Right cardiac atrium (tissue), 5 donors: ENCODE measurements at places on chromosomes 6 and 20. TPM values are rescaled to one million over a fixed set of nuclear protein-coding genes. Genes with fewer than 3 reads are reported as not detected.

Gene OR2B2
- not detected for total RNA-seq

- DNase-seq, result peak; percentile 38
Measured at GRCh38 chr6:37648465-37649330, 49.0 kb downstream of the MDGA1 start.

GRCh38 chr6:147407571-147407970, 100.9 kb upstream of the SAMD5 start:
- no peak for DNase-seq

GRCh38 chr20:53842301-53843099, 227.9 kb downstream of the BCAS1 start:
- DNase-seq, result no peak

DNA sequence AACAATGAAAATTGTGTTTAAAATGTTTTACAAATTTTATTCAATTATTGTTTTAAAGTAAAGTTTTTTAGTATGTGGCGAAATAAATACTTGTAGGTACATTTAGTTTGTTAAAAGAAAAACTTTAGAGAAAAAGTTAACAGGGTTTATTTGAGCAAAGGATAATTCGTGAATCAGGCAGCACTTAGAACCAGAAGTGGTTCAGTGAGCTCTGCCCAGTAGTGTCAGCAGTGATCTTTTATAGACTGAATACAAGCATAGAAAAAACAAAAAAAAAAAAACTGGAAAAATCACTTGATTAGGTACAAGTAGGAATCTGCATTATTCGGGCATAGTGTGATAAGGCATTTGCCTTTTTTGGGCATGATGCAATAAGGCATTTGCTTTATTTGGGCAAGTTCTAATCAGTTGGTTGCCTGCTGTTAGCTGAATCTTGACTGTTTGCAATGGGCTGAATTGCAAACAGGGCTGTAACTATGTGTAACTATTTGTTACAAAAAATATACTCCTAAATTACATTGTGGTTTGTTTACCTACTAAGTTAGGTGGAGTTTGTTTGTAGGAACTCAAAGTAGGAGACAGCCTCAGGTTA, 122.9 kb upstream of the MMS22L start:
- no peak for DNase-seq

Gene PRPH2
- total RNA-seq, result 1.6 TPM

GRCh38 chr6:121649951-121650350, 214.5 kb downstream of the GJA1 start:
- DNase-seq, result no peak

DNA sequence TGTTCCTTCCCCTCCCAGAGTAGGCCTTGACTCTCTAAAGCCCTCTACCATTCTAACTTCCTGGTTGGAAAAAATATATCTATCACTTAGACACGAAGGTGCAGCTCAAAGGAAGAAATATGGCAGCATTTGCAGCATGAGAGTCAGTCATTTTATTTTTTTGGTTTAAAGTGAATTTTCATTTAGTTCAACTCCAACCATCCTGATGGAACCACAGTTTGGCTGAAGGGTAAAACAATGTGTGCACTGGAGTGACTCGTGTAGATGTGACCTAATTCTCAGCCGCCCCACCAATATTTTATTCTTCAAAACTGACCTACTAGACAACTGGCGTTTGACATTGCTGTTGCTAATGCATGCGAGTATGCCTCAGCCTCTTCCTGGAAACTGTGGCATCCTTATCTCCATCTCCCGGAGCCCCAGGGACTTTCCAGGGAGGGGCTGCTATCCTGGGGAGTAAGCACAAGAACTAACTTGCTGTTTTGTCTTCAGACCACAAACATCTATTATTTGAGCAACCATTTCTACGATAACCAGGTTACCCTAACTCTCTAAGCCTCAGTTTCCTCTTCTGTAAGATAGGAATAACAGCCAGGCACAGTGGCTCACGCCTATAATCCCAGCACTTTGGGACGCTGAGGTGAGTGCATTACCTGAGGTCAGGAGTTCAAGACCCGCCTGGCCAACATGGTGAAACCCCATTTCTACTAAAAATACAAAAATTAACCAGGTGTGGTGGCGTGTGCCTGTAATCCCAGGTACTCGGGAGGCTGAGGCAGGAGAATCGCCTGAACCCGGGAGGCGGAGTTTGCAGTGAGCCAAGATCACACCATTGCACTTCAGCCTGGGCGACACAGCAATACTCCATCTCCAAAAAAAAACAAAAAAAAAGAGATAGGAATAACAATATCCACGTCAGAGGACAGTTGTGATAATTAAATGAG, 148.7 kb upstream of the JARID2 start:
- DNase-seq, result no peak

DNA sequence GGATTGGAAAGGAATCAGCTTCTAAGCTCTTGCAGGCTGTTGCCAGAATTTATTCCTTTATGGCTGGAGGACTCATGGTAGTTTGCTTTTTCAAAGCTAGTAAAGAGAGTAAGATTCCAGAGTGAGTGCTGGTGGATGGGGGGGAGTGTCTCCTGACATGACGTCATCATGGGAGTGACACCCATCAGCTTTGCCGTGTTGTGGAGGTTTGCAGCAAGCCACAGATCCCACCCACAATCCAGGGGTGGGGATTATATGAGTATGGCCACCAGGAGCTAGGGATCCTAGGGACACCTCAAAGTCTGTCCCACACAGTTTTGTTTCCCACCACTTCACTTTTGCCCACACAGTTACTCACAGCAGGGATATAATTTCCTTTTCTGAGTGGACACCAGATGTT, 28.7 kb upstream of the PMEPA1 start:
- no peak for DNase-seq

DNA sequence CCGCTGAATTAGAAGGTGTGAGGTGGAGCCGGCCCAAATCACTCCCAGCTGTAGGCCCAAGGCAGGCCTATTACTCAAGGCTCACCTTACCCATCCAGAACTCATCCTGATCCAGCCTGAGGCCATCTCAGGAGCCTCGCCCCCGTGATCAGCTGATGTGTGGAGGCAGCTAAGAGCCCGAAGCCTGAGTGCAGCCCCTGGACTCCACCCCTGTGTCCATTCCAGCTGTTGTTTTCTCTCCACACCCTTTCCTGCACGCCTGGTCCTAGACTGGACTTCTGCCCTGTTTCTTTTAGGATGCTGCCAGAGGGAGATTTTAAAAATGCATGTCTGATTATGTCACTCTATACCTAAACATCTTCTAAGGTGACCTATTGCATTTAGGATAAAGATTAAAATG, 124.7 kb upstream of the SUPT3H start:
- no peak for DNase-seq

- no peak for DNase-seq
Measured at GRCh38 chr20:37576911-37577310, 49.2 kb upstream of the BLCAP start.

Gene SPINT3
- not detected for total RNA-seq

- DNase-seq, result no peak
Measured at GRCh38 chr6:121309768-121310469, 24.4 kb downstream of the TBC1D32 start.

DNA sequence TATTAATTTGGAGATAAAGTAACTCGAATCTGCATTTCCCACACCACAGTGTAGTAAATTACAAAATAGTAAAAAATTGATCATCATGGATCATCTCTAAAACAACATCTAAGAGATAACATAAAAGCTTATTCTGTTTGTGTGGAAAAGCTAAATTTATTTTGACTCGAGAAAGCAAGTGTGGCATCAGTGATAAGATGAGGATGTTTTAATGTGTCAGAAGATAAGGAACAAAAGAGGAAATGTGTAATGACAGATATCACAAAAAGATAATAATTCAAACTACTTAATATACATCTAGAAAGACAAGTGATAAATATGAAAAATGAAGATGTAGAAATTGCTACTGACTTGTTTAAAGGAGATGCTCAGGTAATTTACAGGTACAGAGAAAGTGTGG, 74.1 kb downstream of the DNAH8 start:
- DNase-seq, result no peak

GRCh38 chr20:14444106-14444505, 106.7 kb upstream of the FLRT3 start:
- DNase-seq, result no peak

Gene SLC22A7
- total RNA-seq, result not detected

Gene NOX3
- not detected for total RNA-seq

GRCh38 chr6:134235937-134236751, 81.8 kb downstream of the SGK1 start:
- DNase-seq, result no peak

GRCh38 chr6:3881711-3882421, 32.7 kb downstream of the FAM50B start:
- DNase-seq, result peak; percentile 41

Gene PLN
- 1,907 TPM for total RNA-seq

DNA sequence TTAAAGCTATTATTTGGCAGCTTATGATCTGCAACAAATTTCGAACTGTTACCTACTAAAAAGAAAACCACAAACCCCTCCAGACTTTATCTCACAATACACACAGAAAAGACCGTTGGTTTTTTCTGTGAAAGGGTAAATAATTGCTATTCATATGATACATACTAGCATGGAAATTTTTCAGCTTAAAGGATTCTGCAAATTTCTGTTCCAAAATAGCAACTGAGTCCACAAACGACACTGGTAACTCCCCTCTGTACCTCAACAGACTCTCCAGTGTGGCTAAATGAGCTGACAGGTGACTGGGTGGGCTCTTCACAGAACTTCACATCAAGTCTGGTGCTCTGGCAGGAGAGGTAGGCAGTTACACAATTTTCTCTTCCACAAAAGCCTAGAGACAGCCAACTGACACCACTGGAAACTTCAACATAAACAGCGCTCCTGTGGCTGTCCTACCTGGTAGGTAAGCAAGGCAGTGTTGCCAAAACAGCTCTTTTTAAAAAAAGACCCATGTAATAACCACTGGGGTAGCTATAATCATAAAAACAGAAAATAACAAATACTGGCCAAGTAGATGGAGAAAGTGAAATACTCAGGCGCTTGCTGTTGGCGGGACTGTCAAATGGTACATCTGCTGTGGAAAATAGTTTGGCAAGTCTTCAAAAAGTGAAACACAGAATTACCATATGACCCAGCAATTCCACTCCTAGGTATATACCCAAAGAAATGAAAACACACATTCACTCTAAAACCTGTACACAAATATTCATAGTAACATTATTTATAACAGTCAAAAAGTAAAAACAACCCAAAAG, 37.8 kb downstream of the ELOVL5 start:
- DNase-seq, result no peak

- DNase-seq, result no peak
Measured at GRCh38 chr20:4036351-4036750, 21.0 kb upstream of the RNF24 start.

DNA sequence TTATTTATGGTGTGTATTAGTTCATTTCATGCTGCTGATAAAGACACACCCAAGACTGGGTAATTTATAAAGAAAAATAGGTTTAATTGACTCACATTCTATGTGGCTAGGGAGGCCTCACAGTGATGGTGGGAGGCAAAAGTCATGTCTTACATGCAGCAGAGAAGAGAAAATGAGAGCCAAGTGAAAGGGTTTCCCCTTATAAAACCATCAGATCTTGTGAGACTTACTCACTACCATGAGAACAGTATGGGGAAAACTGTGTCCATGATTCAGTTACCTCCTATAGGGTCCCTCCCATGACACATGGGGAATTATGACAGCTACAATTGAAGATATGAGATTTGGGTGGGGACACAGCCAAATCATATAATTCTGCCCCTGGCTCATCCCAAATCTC, 150.0 kb upstream of the AHI1 start:
- no peak for DNase-seq

Gene DNMT3B
- total RNA-seq, result 0.65 TPM

DNA sequence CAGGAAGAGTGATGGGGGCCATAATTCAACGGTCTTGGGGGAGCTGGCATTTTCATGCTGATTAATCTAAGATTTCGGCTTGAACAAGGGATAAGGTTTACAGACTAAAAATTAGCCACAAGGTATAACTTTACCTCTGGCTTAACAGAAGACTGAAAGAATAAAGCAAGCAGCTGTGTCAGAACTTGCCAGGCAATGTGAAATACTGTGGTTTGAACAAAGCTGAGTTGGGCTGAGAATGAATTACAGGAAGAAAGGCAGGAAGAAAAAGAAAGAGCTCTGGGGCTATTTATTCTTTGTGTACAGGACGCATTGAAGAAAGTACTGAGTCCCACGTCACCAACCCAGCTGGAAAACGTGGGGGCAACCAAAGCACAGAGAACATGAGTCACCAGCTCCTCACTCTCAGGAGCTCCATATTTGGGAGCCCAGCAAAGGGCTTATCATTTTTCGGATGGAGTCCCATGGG, 121.5 kb upstream of the NEDD9 start:
- DNase-seq, result peak; percentile 68

Gene FAM217A
- not detected for total RNA-seq

- DNase-seq, result no peak
Measured at GRCh38 chr6:39228111-39228971, 934 bp downstream of the KCNK5 start.

Gene NKX2-2
- total RNA-seq, result not detected

Gene CRIP3
- total RNA-seq, result 3.2 TPM

Gene OR2J1
- not detected for total RNA-seq

DNA sequence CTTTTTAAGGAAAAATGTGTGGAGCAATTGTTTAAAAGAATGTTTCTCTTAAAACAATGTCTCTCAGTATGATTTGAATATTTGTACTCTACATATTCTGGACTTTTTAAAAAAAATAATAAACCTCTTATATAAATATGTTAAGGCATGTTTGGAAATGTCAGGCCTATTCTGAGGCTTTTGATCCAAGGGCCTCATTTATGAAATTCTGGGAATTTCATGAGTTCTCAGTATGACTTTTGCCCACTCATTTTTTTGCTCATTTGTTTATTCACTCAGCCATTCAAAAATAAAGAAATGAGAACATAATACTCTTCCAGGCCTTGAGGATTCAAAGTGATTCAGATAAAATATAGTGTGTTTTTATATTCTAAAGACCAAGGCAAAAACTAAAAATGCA, 60.4 kb downstream of the DOK5 start:
- DNase-seq, result no peak

Gene TRIM10
- total RNA-seq, result not detected

GRCh38 chr6:90429713-90430112, 133.1 kb upstream of the BACH2 start:
- DNase-seq, result no peak

DNA sequence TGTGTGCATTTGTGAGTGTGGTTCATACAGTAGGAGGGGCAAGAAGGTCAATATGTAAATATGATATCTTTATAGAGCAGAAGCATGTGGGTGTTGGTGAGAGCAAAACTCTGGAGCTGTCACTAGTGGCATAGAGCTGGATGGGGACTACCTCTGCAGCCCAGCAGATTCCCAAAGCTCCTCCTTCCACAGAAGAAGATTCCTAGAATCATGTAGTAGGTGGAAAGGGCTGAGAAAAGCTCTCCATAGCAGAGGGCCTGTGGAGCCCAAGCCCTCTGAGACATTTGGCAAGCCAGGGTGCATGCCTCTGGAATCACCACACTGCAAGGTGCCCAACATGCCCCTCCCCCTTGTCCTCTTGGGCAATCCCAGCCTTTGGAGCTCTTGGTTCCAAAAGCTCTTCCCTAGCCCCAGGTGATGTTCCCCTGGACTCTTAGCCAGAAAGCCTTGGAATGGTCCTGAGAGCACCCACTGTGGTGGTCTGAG, 233.2 kb downstream of the LRFN2 start:
- DNase-seq, result no peak

DNA sequence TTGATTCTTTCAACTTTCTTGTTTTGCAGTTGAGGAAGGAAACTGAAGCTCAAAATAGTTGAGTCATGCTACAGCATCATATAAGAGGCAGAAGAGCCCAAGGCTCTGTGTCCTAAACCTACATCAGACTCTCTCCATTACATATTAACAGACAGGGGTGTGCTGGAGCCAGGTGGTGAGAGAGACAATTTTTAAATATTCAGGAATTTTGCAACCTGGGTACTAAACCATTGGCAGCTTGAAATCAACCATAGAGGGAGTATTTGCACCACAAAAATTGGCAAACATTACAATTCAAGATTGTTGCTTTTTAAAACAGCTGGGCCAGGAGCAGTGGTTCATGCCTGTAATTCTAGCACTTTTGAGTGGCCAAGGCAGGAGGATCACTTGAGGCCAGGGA, 65.8 kb upstream of the SOX4 start:
- DNase-seq, result no peak
